ENCODE measurements at places on chromosomes 11 and 22.

DNA sequence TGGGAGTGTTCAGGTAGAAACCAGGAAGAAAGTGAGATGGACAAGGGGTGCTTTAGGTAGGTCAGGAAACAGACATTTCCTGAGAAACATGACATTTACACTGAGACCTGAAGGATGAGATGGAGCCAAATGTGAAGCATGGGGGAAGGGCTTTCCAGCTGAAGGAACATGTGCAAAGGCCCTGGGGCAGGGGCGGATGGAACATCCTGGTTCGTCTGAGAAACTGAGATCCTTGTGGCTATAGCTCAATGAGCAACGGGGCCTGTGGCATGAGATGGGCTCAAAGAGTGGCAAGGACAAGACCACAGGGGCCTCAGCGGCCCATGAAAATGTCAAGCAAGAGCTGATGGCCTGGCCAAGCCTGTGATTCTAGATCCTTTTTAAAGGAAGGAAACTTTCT is 127.4 kb downstream of the DSCAML1 start:
- no peak for DNase-seq

DNA sequence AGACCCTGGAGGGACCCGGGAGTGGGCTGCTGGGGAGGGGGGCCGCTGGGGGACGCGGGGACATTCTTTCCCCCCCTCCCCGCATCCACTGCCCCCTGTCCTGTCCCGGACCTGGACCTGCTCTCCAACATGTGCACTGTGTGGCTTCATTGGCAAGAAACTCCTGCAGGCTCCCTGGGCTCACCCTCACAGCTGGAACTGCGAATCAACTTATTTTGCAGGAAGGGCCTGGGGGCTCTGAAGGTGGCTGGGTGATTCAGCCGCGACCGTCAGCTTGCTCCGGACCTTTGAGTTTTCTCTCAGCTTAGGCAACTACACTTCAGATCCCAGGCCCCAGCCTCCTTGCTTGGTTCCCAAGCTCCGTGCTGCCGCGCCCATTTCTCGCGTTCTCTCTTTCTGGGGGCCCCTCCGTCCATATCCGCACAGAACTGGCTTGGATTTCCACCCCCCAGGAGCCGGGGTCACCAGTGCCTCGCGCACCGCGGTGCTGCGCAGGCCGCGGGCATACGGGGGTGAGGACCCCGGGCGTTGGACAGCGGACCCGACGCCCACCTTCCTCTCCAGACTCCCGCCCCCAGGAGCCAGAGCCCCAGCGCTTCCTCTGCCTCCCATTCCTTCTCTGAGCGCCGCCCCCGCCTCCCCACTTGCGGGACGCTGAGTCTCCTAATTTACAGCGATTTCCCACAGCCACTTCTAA is 471 bp upstream of the AHNAK start:
- no peak for DNase-seq

DNA sequence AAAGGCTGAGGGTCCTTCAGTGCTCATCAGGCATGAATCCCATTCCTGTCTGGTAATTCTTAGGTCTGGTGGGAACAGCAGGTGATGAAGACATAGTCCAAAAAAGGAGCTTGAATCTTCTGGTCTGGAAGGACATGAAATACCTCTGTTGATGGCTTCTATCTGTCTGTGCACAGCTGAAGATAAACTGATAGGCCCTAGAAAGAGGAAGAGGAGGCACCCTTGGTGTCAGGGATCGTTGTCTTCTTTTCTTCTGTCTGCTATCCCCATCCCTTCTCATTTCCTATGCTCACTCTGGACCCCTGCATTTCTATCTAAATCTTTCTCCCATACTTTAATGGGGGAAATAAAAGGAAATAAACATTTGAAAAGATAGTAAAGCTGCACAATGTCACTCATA is 9.4 kb downstream of the AGBL2 start:
- no peak for DNase-seq

GRCh38 chr22:33917744-33918406 is 2.4 kb downstream of the LARGE1 start:
- no peak for DNase-seq

- DNase-seq: no peak
Measured at GRCh38 chr11:87063982-87064381, 26.2 kb downstream of the TMEM135 start.

- DNase-seq: no peak
Measured at GRCh38 chr11:117037279-117037974, 60.8 kb downstream of the SIK3 start.

DNA sequence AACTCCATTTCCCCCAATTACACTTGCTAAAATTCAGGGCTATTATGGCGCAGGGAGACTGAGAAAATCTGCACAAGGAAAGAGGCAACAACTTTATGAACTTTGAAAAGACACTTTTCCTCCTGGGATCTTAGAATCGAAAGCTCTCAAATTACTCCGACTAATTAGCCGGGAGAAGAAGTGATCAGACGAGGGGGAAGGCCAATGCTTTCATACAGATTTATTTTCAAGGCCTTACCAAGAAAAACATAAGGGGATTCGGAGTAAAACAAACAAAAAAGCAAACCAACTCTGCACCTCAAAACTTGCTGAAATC is 1.6 kb downstream of the PAX6 start:
- no peak for DNase-seq
